Lower lobe of right lung (tissue), 2 donors: ENCODE measurements at places on chromosomes 3 and 15.

DNA sequence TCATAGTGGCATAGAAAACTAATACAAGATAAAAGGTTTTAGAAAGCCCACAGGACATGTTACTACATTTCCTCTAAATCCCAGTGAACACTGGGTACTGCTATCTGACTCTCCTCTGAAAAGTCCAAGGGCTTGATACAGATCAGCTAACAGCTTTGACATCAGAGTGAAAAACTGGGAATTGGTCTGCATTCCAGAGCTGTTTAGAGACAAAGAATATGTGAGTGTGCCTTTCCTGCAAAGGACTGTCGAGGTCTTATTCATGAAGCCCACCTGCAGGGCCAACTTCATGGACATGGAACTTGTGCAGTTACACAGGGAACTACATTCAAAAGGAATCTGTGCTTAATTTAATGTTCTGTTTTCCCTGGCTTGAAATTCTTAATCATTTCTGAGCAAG lies 5.2 kb upstream of the TMCO5A start:
- no peak for DNase-seq

GRCh38 chr3:8619548-8619947 lies 25.1 kb downstream of the SSUH2 start:
- no peak for DNase-seq

DNA sequence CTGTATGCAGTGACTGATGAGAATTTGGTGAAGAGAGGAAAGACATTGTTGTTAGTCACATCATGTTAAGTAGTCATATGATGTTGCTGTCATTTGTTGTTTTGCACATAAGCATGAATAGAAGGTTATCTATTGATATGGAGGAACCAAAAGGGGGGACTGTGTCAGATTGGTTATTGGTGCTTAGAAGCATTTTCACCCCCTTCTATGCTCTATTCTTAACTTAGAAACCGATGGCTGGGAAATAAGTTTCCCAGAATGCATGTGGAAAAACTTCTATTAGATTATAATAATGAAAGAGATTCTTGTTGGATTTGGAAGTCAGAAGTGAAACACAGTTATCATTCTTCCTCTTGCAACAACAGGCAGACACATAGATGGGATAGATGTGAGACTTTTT lies 33.2 kb upstream of the CADM2 start:
- DNase-seq: no peak

GRCh38 chr15:71925145-71925544 lies 114.8 kb downstream of the NR2E3 start:
- no peak for DNase-seq

DNA sequence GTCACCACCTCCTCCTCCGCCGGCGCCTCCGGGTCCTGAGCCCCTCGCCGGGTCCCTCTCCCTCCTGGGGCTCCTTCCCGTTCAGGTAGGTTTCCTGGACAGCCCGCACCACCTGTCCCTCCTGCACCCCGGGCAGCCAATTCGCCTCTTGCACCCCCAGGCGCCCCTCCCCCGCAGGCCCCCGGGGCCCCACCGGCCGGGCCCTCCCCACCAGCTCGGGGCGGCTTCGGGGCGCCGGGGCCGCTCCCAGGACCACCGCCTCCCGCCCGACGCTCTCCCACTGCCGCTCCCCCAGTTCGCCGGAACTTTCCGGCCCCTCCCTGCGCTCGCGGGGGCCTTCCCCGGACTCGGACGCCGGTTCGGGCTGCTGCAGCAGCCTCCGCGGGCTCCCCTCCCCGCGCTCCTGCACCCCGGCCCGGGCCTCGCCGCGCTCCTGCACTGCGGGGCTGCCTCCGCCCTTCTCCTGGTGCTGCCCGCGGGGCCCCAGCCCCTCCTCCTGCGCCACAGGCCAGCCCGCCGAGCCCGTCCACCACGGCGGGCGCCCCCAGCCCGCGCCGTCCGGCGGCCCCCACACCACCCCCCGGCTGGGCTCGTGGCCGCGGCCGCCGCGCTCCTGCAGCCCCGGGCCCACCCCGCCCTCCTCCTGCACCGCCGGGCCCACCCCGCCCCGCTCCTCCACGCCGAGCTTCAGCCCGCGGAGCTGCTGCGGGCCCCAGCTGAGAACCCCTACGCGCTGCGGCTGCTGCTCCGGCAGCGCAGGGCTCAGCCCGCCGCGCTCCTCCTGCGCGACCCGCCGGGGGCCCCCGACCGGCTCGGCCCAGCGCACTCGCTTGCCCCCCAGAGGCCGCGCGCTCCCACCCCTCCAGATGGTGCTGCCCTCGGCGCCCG lies 587 bp upstream of the TNK2 start:
- peak; percentile 58 for DNase-seq

DNA sequence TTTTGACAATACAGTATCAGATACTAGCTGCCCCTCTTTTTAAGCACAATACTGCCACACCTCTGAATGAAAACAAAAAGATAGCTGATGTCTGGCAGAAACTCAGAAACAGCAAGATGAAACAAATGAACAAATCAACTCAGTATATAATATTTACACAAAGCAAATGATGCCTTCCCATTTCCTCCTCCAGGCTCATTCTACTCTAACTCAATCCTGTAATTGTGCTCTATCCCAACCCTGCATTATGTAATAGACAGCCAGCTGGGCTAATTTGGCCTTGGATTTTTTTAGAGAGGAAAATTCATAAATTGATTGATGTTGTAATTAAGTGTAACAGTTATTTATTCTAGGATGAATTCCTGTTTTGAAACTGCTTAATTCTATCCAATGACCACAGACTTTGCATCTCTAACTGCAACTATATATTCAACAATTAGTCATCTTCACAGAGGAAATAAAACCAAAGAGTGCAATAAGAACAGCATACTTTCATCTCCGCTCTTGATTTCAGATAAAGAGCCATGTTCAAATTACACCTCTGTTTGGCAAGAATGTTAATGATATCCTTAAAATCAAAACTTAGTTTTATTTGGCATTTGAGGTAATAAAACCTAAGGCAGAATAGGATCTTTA lies 6.1 kb downstream of the ATG3 start:
- no peak for DNase-seq

DNA sequence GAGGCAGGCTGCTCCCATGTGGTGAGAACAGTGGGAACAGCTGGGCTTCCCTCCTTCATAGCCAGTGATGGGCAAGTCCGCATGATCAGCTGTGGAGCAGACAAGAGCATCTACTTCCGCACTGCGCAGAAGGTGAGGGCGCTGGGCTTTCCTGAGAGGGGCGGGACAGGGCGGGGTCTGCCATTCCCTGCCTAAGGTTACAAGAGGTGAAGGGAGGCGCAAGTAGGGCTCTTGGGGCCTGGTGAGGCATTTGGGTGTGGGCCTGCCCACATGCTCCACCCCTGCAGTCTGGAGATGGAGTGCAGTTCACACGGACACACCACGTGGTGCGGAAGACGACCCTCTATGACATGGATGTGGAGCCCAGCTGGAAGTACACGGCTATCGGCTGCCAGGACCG lies 10.6 kb upstream of the JMJD7 start:
- DNase-seq: no peak

- no peak for DNase-seq
These were observed 405.0 kb upstream of the TPM1 start for GRCh38 chr15:62637574-62637897.

- DNase-seq: no peak
These were observed 53.5 kb upstream of the DCBLD2 start for GRCh38 chr3:98954791-98955604.

- no peak for DNase-seq
These were observed 601.0 kb upstream of the ADAMTS9 start for GRCh38 chr3:65288776-65289175.

GRCh38 chr3:134798681-134799311 lies 3.7 kb downstream of the EPHB1 start:
- no peak for DNase-seq

DNA sequence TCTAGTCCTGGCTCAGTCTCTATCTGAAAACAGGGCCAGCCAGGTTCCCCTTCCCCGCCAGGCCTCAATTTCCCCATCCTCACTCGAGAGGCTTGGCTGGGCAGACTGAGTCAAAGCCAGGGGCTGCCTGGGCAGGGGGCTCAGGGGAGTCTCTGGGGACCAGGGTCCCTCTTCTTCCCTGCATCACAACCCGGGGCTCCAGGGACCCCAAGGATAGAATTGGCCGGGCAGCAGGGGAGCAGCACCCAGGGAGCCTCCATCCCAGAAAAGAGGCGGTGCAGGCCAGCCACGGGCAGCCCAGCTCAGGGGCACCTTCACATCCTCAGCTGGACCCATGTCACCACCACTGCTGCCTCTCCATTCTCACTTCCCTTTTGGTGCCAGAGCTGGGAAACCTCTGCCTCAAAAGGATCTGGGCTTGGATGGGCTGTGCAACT lies 13.3 kb upstream of the PLXND1 start:
- peak; percentile 49 for DNase-seq

- DNase-seq: no peak
These were observed 227.1 kb downstream of the RPLP1 start for GRCh38 chr15:69679623-69680228.

GRCh38 chr3:80496452-80496851 lies 728.7 kb upstream of the ROBO1 start:
- no peak for DNase-seq

- DNase-seq: no peak
These were observed 653.6 kb downstream of the NAALADL2 start for GRCh38 chr3:175512700-175513099.

DNA sequence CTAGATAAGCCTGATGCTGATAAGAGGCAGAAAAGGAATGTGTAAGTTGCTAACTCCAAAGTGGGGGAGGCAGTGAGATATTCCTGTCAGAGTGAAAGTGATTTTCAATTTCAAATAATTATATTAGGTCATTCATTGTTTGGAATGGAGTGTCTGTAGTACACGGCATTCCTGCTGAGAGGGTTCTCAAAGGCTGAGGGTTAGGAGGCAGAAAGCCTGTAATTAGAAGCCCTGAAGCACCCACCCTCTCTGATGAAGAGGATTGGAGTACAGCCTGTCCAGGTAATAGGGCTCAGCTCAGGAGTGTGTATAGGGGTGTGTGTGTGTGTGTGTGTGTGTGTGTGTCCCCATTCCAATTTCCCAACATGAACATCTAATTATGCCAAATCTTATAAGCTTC lies 486.8 kb downstream of the MAGI1 start:
- DNase-seq: no peak

DNA sequence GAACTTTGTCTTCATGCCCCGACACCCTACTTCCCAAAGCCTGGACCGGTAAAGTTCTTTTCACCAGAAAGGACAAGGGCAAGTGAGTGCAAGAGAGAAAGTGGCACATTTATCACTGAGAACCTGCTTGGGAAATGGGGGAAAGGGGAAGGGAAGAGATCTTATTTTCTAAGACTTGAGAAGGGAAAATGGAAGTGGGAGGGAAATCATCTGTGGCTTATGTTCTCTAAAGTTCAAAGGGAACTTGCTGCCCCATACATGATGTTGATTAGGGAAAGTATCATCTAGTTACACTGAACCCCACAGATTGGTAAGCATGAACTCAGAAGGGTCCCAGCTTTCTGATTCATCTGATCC lies 199.5 kb upstream of the LPP start:
- DNase-seq: no peak

DNA sequence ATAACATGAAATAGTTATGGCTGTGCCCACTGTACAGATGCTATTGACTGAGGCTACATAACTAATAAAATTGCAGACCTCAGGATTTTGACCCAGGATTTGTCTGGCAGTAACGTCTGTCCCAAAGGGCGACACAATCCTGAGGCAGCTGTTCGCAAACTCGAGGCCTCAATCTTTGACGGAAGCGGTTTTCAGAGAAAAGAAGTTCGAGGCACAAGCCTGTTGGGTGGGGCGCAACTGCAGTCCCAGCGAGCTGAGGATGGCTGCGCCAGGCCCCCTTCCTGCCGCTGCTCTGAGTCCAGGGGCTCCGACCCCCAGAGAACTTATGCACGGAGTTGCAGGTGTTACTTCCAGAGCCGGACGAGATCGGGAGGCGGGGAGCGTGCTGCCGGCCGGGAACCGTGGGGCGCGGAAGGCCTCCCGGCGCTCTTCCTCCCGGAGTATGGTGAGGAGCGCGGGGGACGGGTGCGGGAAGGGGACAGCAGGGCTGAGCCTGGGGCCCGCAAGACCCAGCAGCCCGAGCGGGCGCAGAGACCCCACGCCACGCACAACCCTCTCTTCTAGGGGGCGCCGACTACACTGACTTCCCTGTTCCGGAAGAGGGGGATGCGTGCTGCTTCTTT lies at the start of gene PARP15:
Gene PARP15 (plus strand): TSS at position 242 of the 623 bp plus-strand sequence. CDS start 18 bp downstream, at position 260.
- DNase-seq: peak; percentile 51

DNA sequence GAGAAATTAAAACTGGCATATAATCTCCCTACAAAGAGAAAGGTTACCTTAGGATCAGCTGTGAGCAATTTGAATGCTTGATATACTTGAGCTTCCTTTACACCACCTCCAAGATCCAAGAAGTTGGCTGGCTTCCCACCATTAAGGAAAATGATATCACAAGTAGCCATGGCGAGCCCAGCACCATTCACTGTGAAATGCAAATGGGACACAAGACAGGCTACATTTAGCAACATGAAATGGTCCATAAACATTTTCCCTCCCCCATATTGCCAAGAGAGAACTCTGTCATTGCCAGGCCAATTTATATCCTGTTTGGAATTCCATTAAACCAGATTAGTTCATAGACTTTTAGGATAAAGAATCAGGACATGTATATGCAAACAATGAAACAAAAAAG lies 158.7 kb downstream of the SUCLG2 start:
- no peak for DNase-seq

DNA sequence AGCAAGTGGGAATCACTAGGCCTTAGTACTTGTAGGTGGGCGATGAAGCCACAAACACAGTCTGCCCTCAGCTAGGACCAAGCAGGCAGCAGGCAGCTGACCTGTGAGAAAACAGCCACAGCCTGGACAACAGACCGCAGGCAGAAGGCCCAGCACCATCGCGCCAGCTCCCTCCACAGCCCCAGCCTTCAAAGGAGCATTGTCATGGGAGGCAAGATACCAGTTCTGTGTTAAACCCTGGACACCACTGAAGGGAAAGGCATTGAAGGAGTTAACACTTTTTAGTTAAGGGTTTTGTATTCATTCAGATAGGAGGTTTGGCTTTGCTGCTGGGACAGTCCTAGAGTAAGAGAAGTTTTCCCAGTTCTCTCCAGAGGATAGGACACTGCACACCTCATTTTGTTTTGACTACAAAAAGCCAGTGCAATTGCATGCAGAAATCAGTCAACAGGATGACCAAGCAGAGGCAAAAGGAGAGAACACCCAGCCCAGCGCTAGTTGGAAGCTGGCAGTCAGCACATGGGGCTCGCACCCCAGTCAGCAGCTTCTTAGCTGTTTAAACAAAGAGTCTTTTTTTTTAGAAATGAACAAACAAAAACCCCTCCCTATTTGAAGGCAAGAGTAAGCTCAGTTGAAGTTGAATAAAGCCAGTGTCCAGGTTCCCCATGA lies 286.1 kb upstream of the TPM1 start:
- DNase-seq: no peak

GRCh38 chr15:40766906-40767837 lies 2.6 kb upstream of the C15orf62 start:
- DNase-seq: peak; percentile 39

- no peak for DNase-seq
These were observed 5.5 kb downstream of the SEMA5B start for GRCh38 chr3:123021996-123022510.

GRCh38 chr15:77627067-77627466 lies 5.6 kb downstream of the LINGO1 start:
- DNase-seq: no peak

DNA sequence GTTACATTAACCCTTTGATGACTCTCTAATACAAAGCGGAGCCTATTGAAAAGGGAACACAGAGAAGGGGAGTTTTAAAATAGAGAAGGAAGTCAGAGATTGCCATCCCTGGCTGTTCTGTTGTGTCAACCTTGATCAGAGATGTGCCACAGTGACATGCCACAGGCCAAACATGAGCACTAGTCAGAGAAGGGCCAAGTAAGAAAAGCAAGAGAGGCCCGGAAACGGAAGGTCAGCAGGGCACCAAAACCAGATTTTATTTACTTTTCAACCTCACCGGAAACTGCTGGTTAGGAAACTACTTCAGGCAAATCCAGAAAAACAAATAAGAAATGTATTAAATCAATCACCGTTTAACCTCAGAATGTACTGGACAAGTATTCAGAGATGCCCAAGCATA lies 171.8 kb downstream of the ALCAM start:
- DNase-seq: no peak
